ENCODE measurements at places on chromosomes 11 and 22. TPM values are rescaled to one million over a fixed set of nuclear protein-coding genes. Genes with fewer than 3 reads are reported as not detected.

DNA sequence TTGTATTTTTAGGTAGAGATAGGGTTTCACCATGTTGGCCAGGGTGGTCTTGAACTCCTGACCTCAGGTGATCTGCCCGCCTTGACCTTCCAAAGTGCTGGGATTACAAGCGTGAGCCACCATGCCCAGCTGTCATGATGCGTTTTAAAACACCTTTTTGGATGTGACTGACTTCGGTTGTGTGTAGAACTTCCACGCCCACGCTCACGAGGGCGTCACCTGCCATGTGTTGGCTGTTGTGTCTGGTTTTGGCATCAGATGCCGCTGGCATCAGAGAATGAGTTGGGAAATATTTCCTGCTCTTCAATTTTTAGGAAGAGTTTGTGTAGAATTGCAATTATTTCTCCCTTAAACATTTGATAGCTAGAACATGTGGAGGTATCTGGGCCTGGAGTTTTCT lies 109.1 kb downstream of the KCNQ1 start:
- no peak overlapping the region for H3K27ac ChIP-seq
- DNase-seq, result no peak
- no peaks in the 10 kb centered on the region for H3K36me3 ChIP-seq
- no peak overlapping the region for H3K4me3 ChIP-seq
- H3K4me1 ChIP-seq, result no peaks in the 10 kb centered on the region

GRCh38 chr22:49936018-49936972 lies 17.9 kb downstream of the CRELD2 start:
- H3K36me3 ChIP-seq, result no peaks in the 10 kb centered on the region
- H3K27me3 ChIP-seq, result no peaks in the 10 kb centered on the region
- peak overlapping the region; percentile 25 for H3K27ac ChIP-seq

Gene PIH1D2
- 2.2 TPM for total RNA-seq

Gene KLHDC7B
- not detected for total RNA-seq
